ENCODE measurements at places on chromosomes 7 and 10. TPM values are rescaled to one million over a fixed set of nuclear protein-coding genes. Genes with fewer than 3 reads are reported as not detected.

The CROT gene
- 38.1 TPM for total RNA-seq

DNA sequence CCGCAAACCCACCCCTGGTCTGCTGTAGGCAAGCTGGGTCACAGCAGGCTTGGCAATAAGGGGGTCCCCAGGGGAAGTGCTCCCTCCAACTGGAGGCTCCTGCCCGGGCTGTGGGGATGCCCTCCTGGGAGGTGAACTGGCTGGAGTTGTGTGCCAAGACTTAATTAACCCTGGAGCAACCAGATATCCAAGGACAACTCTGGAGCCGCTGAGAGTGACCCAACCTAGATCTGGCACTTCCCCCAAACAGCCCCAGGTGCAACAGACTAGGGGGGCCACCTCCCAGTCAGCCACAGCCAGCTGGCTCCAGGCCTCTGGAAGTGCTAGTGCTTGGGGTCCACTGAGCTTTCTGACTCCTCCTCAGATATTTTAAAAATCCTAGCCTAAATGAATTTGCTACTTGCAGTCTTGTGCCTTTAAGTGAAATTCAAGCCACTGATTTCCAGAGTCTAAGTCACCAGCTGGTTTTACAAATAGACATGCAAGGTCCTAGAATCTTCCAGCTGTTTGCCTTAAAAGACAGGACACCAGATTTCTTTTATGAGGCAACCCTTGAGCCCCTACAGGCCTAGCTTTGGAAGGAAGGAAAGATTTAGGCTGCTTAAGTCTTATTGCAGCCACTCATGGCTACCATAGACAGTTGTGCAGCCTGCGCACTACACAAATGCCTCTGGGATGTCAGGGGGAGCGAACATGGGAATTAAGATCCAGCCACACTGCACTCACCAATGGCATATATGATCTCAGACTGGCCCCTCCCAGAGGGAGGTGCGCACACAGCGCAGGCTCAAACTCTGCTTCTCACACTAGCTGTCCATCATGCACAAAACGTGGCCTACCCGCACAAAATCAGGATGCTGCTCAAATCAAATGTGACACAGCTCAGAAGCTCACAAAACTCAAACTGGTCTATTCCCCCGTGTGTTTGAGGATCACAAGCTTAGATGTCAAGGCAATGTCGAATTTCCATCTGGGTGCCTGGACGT, 42.6 kb upstream of the MYL10 start:
- DNase-seq, result no peak

GRCh38 chr10:67257427-67258144, 331.8 kb downstream of the LRRTM3 start:
- no peak for DNase-seq

The CELF2 gene
- total RNA-seq, result 54.3 TPM

The SCIN gene
- total RNA-seq, result 0.74 TPM

GRCh38 chr7:47386273-47386835, 195.6 kb downstream of the TNS3 start:
- DNase-seq, result no peak

DNA sequence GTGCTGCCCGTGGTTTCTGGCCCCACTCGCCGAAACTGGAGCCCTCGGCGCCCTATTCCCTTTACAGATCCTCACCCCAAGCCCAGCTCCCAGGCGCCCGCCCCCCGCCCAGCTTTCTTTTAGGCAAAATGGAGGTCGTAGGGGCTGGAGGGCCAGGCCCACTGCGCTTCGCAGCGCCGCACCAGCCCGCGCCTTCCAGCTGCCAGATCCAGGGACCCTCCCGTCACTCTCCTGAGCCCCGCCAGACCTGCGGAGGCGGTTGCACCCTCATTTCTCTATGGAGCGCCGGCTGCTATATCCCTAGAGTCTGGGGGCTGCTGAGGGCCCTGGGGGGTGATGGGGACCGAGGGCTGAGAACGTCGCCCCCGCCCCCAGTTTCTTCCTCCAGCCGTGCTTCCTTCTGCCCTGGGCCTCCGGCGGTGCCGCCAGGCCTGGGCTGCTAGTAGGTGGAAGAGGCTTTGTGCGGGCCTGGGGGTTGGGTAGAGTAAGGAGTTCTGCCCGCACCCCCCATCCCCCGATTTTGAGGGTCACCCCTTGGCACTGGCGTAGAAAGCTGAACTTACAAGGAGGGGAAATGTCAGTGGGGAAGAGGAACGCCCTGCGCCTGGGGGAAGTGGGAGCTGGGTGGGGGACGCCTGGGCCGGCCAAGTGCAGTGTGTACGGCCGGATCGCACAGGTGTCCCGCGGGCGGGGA, 1.0 kb downstream of the GNB2 start:
- no peak for DNase-seq

GRCh38 chr10:121332829-121333765, 265.1 kb downstream of the FGFR2 start:
- no peak for DNase-seq

DNA sequence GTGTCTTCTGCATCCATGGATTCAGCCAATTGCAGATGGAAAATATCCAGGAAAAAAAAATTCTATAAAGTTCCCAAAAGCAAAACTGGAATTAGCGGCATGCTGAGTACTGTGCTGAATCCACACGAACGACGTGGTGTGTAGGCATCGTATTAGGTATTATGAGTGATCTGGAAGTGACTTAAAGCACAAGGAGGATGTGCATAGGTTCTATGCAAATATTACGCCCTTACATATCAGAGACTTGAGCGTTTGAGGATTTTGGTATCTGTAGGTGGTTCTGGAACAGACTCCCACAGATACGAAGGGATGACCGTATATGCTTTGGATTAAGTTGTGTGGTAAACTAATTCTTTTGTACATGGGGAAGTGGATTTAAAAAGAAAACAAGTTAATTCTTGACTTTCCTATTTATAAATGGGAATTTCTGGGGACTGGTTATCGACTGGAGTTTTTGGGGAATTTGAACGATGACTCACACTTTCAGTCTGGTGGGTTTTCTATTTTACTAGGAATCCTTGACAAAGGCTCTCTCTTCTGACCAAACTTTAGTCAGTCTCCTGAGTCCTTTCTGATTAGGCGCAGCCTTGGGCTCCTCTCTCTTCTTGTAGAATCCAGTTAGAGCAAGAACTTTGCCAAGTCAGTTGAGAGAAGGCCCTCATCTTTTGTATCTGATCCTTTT, 5.4 kb upstream of the NUB1 start:
- DNase-seq, result no peak

The SPDYE8 gene
- total RNA-seq, result not detected

- DNase-seq, result no peak
These were observed 57.8 kb downstream of the ANKMY2 start for GRCh38 chr7:16587790-16588189.

- DNase-seq, result no peak
These were observed 251.8 kb upstream of the ADARB2 start for GRCh38 chr10:1989090-1989489.

DNA sequence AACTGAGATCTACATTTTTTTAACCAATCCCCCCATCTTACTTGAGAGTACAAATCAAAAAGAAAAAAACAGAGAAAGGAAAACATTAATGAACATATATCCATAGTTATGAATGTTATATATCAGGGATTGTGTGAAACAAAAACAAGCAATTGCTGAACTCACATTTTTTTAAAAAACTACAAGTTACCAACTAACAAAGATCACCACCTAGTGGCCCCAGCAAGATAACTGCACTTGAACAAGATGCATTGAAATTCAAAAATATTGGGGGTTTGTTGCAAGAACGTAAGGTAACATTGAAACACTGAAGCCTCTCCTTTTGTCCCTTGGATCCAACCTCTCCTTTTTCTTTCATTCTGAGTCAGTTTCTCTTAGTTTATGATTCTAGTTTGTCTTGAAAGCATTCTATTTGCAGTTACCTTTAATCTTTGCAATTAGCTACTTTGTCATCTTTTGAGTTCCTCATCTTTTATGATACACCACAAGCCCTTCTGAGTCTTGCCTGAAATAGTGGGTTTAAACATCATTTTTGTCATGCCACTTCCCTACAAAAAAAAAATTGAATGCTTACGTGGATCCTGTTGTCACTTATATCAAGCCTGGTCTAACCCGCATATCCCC, 87.3 kb upstream of the TES start:
- DNase-seq, result no peak
